Left hindlimb (tissue), 1 donor: ENCODE measurements at places on chromosomes 7 and 10.
A peak's percentile ranks its signal among the peaks of the same experiment; 100 is the strongest.

- no peak for DNase-seq
These were observed 25.8 kb downstream of the TES start for GRCh38 chr7:116236020-116236630.

- no peak for DNase-seq
These were observed 46.3 kb downstream of the VIPR2 start for GRCh38 chr7:159098424-159098786.

- DNase-seq = no peak
These were observed 270.0 kb downstream of the TRIL start for GRCh38 chr7:28688174-28688573.

- no peak for DNase-seq
These were observed 129.6 kb downstream of the CNOT4 start for GRCh38 chr7:135380351-135380750.

DNA sequence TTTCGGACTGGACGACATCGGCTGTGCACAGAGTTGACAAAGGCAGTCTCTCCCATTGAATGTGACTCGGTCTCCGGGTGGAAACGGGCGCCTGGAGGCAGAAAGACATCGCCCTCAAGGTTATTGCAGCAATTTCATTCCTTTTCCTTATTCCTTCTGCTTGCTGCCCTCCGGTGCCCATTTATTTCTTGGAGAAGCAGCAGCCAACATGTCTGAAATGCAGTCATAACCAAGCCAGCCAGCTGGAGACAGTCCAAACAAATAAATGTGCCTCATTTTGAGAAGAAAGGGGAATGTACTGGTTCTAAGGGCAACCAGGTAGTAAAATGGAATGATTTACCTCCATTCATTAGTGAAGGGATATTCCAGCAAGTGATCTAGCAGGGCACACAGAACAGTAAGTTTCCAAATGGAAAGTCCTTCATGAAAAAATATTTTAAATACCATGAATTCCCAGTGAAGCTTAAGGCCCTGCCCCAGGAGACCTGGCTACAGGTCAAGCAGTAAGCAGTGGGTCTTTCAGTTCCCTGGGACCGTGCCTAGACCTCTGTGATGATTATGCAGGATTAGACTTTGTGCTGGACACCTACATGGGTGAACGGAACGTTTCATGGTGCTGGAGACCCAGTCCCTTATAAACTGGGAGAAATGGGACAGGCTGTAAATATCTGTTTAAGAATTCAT lies 86.6 kb downstream of the ABLIM1 start:
- no peak for DNase-seq

GRCh38 chr7:74141705-74142104 lies 32.5 kb upstream of the EIF4H start:
- no peak for DNase-seq

- DNase-seq = no peak
These were observed 400.9 kb downstream of the SUGCT start for GRCh38 chr7:40535678-40536077.

- DNase-seq = no peak
These were observed 133.2 kb upstream of the KCNMA1 start for GRCh38 chr10:77770868-77771175.

DNA sequence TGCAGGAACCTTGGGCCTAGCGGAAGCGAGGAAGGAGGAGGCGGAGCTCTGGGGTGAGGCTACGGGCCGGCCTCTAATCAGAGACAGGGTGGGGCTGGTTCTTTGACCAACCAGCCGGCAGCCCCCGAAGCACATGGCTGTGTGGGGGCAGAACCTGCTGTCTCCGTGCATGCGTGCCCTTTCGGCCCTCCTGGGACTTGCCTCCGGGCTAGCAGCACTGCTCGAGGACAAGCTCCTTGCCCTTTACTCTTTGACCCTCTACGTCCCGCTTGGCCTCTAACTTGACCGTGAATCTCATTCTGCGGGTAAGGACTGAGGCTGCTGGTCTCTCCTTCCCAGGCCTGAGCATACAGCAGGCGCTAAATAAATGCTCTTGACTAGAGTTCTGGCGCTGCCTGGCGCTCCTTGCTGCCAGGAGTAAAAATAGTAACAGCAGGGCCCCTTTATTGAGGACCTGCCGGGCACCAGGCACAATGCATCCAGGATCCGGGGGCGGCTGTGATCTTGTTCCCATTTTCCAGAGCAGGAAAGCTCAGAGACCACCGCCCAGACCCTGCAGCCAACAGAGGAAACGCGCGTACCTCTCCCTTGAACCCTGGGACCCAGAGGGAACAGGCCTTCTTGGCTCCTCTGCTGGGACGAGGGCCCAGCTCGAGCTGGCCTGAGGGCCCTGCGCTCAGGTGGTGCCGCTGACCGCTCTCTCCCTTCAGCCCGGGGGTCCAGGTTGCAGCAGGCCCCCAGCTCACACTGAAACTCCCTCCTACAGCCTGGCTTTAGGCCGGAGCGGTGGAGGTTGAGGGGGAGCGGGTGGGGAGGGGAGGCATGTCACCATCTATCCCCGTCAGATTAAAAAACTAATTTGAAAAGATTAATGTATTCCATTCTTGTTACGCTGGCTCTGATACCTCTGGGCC lies 2.7 kb upstream of the COMTD1 start:
- peak; percentile 37 for DNase-seq

DNA sequence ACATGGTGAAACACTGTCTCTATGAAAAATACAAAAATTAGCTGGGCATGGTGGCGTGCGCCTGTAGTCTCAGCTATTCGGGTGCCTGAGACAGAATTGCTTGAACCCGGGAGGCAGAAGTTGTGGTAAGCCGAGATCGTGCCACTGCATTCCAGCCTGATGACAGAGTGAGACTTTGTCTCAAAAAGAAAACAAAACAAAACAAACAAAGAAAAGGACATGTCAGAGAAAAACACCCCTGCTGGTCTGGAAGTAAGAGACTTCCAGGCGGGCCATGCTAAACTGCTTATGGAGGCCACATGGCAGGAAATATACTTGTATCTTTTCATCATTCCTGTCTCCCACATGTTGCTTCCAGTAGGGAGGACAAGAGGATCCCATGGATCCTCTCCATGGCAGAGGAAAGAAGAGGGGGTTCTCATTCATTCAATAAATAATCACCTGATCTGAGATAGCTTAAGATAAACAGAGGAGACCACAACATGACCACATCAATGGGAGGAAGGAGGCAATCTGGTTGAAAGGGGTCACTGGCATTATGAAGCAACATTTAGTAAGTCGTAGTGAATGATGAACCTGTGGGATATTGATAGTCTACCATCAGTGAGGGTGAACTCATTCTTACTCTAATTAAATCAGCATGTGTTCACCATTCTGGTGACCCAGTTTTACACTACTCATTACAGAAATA lies 60.5 kb upstream of the ZNF138 start:
- DNase-seq = no peak

- DNase-seq = peak; percentile 29
These were observed 219.1 kb downstream of the MAD1L1 start for GRCh38 chr7:2013381-2014311.

GRCh38 chr7:76315364-76315763 lies 12.9 kb downstream of the HSPB1 start:
- DNase-seq = peak; percentile 47

GRCh38 chr7:86600506-86601290 lies 43.0 kb upstream of the GRM3 start:
- DNase-seq = no peak
